ENCODE measurements at places on chromosomes 2 and 18.

DNA sequence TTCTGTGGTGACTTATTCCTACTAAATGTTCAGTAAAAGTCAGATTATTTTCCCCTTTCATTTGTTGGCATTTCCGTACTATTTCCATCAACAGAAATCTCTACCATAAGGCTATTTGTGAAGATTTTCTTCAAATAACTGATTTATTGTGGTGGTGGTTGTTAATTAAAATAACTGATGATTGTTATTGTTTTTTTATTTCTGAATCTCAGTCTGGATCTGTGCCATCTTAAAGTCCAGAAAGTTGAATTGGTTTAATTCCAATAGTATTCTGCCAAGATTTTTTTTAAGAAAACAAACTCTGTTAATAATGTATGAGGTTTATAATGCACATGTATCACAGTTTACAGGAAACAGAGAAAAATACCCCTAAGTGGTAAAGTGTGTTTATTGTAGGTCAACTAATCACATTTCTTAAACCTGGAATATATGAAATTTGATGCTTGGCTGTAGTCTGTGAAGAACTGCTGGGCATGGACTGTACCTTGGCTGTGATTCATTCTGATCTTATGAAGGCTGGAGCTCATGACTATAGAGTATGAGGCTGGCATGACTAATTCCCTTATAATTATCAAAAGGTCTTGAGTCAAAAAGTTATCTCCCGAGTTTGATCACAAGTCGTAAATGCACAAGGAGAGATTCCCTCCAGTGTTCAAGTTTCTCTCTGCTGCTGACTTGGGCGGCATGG is 134.2 kb upstream of the RND3 start:
- no peak for DNase-seq

- DNase-seq: no peak
Observed at GRCh38 chr2:70029814-70030409, 57.4 kb upstream of the PCBP1 start.

GRCh38 chr2:60296219-60296955 is 257.1 kb downstream of the BCL11A start:
- DNase-seq: no peak

DNA sequence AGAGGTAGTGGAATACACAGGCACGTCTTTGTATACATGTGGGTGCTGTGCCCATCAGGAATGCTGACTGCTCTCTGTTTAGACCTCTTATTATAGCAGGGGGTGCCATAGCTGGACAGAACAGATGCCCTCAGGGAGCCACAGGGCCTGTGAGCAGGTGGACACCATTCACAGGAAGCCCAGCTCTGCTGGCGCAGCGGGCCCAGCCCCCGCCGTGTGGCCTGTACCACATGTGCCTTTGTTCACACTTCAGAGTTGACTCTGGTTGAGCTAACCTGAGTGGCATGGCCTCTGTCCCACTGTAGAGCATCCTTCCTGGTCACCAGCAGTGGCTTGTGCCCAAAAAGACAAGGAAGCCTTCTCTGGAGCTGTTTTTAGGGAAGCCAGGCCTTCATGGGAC is 730.9 kb upstream of the ID2 start:
- no peak for DNase-seq

DNA sequence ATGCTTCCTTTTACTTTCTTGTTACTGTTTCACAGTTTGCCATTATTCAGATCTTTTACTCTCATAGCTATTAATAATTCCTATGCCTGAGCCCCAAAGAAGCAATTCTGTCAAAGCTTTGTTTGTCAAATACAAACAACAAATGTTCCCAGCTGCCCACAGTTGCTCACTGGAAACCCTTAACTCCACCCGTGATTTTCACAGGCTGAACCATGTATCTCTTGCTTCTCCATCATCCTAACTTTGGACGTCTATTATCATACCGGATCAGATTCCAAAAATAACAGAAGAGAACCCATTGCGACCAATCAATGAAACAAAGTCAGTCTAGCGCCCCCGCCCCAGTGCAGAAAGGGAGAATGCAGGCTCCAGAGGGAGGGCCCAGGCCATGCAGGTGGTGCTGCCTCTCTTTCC is 24.2 kb downstream of the COLEC12 start:
- DNase-seq: no peak

DNA sequence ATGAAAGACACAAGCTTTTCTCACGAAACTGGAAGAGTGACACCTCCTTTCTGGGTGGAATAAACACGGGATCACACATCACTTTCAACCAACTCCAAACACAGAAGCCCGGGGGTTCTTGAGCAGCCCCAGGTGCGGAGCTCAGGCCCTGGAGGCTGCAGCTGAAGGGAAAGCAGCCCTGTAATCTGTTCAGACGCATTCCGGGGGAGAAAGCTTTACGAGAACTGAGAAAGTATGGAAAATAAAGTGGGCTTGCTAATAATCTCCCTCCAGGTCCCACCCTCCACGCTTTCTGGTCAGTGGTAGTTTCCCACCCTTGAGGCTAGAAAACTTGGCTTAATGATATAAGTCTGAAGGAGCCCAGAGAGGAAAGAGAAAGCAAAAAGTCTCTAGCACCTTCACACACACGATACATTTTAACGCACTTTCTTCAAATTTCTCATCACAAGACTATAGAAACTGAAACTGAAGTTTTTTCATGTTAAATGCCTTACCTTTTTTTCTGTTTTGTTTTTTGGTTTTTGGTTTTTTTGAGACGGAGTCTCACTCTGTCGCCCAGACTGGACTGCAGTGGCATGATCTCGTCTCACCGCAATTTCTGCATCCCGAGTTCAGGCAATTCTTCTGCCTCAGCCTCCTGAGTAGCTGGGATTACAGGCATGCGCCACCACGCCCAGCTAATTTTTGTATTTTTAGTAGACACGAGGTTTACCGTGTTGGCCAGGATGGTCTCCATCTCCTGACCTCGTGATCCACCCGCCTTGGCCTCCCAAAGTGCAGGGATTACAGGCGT is 141.3 kb downstream of the AFF3 start:
- DNase-seq: no peak

GRCh38 chr2:47198985-47199451 is 43.9 kb upstream of the STPG4 start:
- DNase-seq: no peak

DNA sequence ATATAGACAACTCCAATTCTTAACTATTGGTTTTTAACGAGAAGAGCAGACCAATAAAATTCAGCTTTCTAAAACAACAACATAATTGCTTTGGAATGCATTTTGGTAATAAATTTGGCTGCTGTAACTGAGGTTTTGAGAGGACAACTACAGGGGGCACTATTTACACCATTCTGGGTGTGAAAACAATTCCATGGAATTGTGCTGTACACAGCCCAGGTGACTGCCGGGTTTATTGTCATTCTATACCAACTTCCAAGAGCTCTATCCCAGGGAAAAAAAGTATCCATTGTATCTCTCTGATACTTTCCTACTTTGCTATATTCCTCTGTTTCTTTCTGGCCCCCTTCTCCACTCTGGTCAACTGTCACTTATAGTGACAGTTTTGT is 38.4 kb downstream of the IRS1 start:
- no peak for DNase-seq

DNA sequence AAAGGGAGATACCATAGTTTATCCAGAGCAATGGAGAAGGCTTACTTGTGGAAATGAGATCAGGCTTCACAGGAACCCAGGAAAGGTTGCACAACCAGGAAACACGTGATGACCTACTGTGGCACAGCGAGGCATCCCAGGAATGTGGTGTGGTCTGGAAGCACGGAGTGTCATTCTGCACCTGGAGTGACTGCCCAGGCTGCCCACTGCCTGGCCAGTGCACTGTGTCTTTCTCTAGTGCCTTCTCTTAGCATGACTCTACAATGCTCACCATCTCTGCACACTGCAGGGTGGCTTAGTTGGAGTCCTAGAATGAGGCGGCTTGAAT is 48.9 kb downstream of the CHST9 start:
- no peak for DNase-seq

DNA sequence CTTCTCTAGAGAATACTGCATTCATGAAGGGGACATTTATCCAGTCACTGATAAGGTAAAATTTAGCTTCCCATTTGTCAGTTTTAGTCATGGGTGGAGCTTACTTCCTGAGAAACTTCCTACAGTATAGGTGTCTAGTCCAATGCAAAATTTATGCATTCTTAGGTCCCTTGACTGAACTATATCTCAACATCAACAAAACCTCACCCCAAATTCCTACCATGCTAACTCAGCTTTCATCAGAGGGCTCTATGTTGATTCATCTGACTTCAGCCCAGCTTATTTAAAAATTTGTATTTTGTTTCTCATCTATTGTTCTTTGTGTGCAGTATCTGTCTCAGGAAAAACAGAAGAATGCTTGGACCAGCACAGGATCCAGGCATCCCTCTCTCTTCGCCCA is 296.4 kb upstream of the ACVR2A start:
- no peak for DNase-seq

- DNase-seq: peak; percentile 50
Observed at GRCh38 chr2:26002632-26003310, 20.5 kb upstream of the KIF3C start.

GRCh38 chr2:237236188-237236587 is 150.5 kb downstream of the COPS8 start:
- DNase-seq: no peak

DNA sequence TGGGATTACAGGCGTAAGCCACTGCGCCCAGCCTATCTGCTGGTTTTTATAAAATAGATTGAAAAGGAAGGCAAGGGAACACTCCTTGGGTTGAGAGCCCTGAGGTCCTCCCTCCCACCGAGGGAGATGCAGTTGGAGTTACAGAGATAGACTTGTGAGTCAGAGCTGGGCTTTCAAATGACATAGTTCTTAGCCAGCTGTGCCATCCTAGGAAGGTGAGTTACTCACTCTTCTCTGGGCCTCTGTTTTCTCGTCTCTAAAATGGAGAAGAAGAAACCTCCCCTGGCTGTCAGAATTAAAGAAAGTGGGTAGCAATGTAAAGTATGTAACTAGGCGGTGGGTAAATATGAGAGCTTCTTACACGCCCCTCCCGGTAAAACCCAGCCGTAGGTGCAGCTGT is 2.4 kb downstream of the LRRFIP1 start:
- DNase-seq: no peak

GRCh38 chr2:118520246-118520645 is 327.2 kb downstream of the EN1 start:
- no peak for DNase-seq

DNA sequence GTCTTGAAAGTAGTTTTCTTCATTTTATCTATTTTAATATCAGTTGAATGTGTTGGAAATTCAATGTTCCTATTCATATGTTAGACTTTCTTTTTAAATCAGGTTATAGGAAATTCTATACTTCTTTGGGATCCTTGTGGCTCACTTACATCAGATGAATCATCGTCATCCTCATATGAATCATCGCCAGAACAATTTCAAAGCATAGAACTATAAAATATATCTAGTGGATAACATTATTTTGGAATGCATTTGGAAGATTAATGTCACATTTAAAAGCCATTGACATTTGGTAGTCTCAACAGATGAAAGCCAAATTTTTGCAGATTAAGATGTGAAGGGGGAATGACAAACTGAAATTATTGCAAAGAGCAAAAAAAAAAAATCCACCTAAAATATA is 94.1 kb downstream of the FAM161A start:
- no peak for DNase-seq

DNA sequence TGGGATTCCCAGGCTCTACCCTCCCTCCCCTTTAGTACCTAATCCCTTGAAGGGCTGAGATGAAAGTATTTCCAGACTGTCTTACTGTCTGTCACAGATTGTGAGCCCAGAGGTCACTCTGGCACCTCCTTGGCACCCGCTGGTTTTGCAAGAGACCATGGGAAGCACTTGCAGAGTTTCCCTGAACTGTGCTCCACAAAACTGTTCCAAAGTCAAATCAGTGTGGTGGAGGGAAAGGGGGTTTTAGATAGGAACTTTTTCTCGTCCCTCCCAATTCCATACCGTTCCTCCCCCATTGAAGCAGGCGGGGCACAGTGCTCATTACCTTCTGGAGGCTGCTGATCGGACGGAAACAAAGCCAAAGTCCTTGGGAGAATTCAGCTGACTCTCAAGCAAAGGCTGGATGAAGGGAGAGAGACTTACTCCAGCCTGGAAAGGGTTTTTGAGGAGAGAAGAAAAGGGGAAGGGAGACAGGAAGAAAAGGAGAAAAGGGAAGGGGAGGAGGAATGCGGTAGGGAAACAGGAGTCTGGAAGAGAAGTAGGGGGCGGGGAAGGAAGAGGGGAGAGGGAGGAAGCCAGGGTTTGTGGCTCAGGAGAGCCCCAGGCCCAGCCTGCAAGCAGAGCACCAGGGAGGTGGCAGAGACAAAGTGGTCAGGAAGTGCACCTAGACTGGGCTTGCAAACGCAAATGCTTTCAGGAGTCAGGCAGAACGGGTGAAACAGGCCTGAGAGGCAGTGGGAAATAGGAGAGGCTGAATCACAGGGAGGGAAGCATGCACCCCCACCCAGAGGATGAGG is 88.4 kb upstream of the SP3 start:
- DNase-seq: no peak

DNA sequence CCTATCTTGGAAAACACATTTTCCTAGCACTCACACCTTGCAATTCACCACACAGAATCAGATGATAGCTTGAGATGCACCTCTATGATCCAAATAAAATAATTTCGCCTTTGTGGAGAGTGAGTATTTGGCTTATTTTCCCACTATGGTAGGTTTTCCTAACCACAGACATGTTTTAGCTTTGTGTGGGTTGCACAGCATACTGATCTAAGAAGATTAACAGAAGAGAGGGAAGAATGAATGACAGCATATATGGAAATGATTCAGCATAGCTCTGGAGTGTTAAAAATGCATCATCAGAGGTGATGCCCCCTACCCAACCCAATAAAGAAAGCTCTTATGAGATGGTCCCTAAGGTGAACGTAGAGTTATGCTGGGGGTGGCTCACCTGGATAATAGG is 72.5 kb downstream of the GCA start:
- no peak for DNase-seq

GRCh38 chr2:217955881-217956493 is 46.8 kb downstream of the TNS1 start:
- DNase-seq: no peak

GRCh38 chr2:54054271-54054670 is 61.1 kb upstream of the ACYP2 start:
- no peak for DNase-seq

- DNase-seq: no peak
Observed at GRCh38 chr2:191152482-191153240, 1.9 kb upstream of the STAT4 start.

DNA sequence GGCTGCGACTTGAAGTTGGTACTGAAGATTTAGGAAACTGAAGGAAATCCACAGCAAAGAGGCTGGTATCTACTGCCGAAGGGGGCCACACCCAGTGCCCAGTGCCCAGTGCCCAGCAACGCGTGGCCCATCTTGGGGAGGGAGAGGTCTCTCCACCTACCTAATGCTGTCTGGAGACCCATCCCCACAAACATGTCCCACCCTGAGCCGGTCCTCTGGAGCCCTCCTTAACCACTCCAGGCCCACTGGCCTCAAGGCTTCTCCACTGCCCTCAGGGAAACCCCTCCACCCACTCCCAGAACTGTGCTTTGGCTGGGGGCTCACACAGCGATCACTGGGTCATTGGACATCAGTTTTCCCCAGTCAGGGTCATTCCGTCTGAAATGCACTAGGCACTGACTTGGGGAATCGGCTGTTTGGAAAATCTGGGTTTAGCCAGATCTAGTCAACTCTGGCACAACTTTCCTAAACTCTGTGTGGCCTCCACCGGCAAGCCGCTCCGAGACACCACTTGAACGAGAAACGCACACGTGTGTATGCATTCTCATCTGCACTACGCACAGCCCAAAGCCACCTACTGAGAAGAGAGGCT is 20.1 kb downstream of the GPR55 start:
- DNase-seq: no peak

GRCh38 chr2:203750346-203751068 is 44.1 kb downstream of the CD28 start:
- no peak for DNase-seq

GRCh38 chr18:67513280-67513679 is 3.2 kb downstream of the DSEL start:
- no peak for DNase-seq

All from prostate gland (tissue), 2 donors.